Stimulated activated CD8-positive, alpha-beta memory T cell treated with anti-CD3 and anti-CD28 coated beads, Interleukin-2, amount 100 ng/mL, for 1 hour (primary cell): ENCODE measurements at places on chromosomes 7 and 10.

DNA sequence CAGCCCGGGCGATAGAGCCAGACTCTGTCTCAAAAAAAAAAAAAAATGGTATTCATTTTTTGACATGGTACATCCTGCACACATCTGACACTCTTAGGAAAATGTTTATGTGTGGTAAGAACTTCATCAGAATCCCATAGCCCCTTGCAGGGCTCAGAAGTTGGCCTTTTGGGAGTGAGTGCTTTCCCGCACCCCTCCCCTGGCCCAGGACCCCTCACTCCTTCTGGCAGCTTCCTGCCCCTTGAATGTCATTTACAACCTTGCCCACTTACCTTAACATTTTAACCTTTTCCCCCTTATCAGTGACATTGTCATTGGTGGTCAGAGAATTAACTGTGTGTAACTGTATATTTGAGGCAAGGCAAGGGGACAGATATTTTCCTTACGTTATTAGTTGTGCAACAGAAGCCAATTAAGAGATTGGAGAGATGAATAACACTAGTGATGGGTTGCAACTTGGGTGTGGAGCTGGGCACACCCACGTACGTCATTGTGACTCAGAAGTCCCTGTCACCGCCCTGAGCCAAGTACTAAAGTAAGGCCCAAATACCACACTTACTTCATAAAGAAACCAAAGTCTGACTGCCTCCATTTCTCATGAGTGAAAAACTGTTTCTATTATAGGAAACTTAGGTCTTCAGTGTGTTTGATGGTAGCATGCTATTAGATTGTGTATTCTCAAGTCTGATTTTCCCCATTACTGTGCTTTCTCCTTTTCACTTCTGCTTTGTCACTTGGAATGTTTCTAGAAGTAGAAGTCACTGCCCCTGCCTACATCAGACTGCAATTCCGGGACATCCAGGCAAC is 31.6 kb downstream of the OGDH start:
- DNase-seq: peak; percentile 37

- DNase-seq: no peak
Measured at GRCh38 chr7:44224080-44224973, 23.5 kb downstream of the YKT6 start.

- no peak for DNase-seq
Measured at GRCh38 chr7:16708980-16709379, 44.6 kb upstream of the TSPAN13 start.

DNA sequence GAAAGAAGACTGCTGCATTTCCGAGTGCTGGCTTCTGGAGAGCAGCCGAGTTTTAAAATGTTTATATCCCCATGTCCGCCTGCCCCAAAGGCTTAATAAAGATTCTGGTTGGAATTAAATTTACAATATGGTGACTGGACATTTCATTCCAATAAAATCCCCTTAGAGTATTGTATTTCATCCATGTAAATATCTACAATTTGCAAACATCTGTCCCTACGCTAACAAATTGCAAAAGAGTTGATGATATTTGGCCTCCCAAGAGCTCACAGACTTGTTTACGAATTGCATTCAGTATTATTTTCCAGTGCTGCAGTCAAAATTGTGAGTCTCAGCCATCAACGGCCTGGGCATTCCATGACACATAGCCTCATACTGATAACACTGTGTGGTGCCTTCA is 50.1 kb downstream of the PLEKHS1 start:
- DNase-seq: no peak

DNA sequence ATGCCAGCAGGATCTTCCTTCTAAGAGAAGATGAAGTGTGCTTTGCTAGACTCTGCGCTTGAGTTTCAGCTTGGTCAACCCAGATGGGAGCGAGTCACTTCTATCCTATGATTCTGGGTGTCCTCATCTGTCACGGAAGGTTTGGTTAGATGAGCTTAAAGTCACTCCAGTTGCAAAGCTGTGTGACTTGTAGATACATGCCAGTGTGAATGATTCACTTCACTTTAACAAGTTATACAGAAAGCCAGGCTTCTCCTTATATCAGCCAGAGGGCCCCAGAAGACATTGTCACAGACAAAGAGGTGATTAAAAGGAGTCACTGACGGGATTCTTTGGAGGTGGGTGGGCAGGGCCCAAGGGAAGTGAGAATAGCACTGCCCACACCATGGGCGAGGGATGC is 122.6 kb upstream of the PFKP start:
- no peak for DNase-seq

DNA sequence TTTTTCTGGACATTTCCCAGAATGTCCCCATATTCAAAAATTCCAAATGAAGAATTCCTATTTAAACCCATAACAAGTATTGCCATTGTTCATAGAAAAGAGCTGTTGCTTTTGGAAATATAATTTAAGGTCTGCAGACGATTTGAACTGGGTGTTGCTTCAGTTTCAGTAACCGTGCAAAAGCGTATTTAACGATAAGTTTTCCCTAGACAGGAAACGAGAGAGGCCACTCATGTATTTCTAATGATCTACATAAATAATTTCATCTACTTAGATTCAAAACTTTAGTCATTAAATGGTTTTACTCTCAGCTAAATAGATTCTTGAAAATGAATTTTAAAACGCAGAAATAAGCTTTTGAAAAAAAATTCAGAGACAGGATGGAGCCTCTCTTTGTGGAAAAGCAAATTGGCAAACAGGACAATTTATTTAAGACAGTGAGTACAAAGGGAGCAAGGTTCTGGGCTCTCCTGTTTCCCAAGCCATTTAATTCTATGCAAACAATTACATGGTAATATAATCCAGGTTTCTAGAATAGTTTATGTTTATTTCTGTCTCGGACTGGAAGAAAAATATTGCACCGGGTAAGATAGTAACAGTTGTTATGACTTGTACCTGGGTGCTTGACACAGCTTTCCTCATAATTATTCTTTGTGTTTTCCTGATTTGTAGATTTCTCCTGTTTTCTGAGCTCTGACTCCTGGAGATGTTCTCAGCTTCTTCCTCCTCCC is 263.0 kb downstream of the BAMBI start:
- no peak for DNase-seq

DNA sequence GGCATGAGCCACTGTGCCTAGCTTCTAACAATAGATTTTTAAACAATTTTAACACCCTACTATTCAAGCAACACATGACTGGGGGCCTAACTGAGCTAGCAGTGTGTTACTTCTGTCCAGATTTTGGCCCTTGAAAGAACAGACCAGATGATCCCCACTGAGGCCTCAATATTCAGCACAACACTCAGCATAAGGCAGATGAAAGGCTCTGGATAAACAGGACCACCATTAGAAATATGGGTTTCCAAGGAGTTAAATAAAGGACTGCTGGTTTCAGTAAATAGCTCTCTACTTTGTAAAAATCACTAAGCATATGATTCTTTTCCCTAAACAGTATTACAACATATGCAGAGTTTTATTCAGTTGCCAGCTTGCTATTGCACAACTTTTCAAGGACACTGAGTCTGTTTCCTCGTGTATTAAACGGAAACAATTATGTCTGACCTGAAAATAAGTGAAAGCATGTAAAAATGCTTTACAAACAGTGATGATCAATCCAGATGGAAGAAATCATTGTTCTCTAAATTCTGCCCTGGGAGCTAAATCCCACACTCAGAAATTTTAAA is 23.8 kb upstream of the FZD1 start:
- DNase-seq: no peak

DNA sequence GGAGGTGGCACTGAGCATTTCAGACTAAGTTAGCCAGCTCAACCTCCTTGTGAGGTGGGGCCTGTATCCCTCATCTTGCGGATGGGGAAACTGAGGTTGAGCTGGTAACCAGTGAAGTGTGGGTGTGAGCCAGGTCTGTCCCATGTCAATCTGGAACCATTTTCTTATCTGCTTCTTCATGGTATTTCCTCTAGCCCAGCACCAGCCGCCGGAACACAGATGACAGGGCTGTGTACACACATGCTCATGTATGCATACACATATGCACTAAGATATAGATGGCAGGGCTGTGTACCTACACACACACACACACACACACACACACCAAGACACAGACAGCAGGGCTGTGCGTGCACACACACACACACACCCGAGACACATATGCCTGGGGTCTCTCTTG is 18.5 kb downstream of the RAMP3 start:
- no peak for DNase-seq

DNA sequence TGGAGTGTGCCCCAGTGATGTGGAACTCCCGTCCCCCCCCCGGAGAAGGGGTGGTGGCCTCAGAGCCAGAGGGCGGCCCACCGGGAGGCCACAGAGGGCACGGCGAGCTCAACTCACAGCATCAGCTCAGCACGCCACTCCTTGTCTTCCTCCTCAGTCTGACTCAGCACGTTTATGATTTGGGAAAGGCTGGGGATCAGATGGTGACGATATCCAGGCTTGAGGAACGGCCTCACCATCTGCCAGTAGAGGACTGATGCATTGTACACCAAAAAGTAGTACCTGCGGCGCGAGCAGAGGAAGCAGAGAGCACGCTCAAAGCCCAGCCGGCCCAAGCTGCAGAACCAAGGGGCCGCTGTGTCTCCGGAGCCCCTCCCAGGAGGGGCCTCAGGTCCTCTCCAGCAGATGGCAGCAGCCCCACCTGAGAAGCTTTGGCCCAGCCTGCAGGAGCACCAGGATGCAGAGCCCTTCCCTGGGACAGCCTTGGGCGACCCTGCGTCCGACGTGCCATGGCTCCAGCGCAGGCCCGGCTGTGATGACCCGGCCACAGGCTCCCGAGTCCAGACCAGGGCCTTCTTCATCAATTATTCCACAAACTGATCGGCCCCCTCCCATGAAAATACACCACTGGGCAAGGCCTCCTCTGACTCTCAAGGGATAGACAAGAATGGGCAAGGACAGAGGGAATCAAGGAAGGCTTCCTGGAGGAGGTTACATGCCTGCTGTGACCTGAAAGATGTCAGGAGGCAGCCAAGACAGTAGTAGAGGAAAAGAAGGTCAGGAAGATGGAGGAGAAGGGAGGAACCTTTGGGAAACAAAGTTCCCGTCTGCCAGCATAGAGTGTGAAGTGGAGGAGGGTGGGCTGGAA is 3.7 kb downstream of the CFAP46 start:
- no peak for DNase-seq

DNA sequence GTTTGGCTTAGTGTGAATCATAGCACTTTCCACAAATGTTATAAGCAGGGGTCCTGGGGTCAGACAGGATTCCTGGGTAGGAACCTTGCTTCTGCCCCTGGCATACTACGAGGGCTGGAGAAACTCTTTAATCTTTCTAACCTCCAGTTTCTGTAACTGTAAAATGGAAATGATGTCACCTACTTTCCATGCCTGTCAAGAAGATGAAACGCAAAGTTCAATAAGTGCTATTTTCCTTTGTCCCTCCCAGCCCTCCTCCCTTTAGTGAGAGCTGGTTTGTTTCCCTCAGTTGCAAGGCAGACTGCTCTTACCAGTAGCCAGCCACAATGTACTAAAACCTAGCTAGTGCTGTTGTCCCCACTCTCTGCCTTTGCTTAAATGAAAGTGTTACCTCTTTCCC is 117.1 kb upstream of the HPS1 start:
- no peak for DNase-seq

DNA sequence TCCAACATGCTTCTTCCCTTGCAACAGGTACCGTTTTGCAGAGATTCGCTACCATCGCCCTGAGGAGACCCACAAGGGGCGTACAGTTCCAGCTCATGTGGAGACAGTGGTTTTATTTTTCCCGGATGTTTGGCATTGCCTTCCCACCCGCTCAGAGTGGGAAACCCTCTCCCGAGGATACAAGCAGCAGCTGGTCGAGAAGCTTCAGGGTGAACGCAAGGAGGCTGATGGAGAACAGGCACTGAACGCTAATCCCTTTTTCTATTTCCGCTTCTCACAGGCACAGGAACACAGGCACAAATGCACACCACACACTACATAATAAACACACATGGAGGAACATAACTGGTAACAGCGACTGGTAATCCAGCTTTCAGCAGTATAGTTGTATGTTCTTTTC is 35.2 kb downstream of the CCAR1 start:
- DNase-seq: no peak

DNA sequence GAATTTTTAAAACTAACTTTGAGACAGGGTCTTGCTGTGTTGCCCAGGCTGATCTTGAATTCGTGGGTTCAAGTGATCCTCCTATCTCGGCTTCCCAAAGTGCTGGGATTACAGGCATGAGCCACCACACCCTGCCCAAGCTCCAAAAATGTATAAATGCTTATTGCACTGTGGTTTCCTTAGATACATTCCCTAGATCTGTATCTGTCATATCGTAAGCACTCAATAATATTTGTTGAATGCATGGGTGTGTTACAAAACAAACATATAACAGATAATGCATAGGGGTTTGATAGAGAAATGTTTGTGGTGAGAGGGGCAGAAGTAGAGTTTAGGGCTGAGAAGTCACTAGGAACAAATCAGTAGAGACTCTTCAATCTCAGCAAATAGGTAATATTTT is 955.3 kb upstream of the C7orf33 start:
- no peak for DNase-seq

- DNase-seq: no peak
Measured at GRCh38 chr10:114294549-114294948, 55.5 kb downstream of the VWA2 start.

GRCh38 chr7:18659746-18660145 is 164.2 kb downstream of the HDAC9 start:
- DNase-seq: no peak

- no peak for DNase-seq
Measured at GRCh38 chr10:62690703-62691102, 113.8 kb upstream of the ADO start.

DNA sequence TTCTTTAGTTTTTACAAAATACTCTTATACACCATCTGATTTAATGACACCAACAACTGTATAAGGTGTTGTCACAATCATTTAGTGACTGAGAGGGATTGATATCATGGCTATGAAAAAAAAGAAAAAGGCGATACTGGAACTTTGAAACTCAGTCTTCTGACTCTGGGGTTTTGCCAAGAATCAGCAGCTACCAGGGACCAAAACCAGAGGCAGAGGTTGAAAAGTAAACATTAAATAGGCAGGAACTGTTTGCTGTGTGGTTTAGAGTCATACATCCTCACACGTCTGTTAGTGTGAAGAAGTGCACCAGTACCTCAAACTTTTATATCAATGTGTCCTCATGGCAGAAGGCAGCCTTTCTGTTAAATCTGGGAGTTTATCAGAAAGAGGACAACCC is 19.9 kb upstream of the GGCT start:
- DNase-seq: no peak

DNA sequence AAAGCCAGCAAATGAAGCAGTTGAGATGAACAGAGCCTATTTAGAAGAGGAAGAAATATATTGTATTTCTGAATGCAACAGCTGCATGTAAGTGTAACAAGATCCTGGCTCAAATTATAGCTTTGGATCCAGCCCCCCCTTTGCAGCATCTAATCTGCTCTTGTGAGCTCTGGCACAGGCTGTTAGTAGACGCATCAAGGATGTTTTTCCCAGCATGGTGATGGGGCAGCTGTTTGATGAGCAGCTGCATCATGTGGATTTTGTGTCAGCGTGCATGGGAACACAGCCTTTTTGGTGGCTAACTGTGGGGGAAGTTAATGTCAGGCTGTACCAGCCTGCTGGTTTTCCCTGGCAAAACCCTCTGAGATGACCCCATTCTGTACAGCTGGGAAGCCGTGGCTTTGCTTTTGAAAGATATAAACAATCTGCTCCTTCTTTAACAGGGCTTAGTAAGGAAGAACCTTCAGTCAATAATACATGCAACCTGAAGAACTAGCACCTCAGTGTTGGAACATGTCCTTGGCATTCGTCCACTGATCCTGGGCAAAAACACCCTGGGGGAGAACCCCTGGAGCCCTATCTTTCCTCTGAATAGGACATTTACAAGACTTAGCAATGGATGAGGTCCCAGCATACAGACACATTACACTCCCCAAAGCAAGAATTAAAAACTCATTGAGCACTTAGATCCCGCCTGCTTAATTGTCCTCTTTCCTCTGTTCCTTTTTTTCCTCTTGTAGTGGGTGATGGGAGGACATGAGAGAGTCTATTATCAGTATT is 70.6 kb downstream of the NPS start:
- DNase-seq: no peak
